Myocyte (in vitro differentiated cells): ENCODE measurements at places on chromosomes 12 and 14. TPM values are rescaled to one million over a fixed set of nuclear protein-coding genes. Genes with fewer than 3 reads are reported as not detected.

DNA sequence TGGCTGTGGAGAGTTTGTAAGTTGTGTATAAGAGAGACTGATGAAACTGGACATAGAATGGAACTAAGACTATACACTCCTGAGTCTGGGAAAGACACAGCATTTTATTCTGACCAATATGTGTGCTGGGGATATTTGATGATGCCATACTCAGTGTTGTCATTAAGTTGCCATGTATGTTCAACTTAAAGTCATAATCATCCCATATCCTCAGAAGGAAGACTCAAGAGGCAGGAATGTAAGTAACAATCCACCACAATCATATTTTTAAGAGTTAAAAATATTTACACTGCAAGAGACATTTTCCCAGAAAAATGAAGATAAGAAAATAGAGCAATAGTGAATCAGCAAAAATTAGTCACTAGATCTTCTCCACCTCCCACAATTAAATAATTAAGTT lies 120.1 kb downstream of the MDGA2 start:
- DNase-seq: no peak

DNA sequence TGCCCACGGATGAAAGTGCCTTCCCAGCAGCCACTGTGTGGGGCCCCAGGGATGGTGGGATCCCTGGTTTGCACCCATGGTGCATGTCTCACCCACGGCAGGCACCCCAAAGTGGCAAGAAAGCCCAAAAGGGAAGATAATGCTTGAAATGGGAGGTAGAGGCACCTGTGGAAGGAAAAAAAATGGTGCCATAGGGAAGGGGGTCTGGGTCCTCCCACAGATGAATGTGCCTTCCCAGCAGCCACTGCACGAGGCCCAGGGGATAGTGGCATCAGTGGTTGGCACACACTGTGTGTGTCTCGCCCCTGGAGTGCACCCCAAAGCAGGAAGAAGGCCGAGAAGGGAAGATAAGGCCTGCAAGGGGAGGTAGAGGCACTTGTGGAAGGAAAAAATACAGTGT lies 264.2 kb downstream of the ALG10 start:
- DNase-seq: no peak

The RHOJ gene
- total RNA-seq: not detected in 2 replicates

The SLC10A1 gene
- total RNA-seq: not detected in 2 replicates

DNA sequence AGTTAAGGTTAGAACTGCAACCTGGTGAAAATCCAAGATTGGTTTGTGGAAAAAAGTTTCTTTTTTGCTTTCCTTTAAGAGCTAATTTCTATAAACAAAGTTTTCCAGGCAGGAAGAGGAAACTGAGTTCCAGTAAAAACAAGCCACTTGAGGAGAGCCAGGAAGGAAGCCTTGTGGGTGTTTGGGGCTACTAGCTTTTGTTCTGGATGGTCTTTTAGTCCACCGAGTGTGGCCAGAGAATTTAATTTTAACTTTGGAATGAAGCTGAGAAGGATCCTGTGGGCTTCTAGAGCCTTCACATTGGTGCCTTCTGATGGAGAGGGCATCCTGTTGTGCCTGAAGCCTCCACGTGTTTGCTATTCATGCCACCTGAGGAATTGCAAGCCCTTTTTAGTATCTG lies 327.9 kb downstream of the C12orf75 start:
- DNase-seq: no peak

The PLA2G1B gene
- total RNA-seq: not detected in 2 replicates

- DNase-seq: no peak
These were observed 35.1 kb downstream of the PELI2 start for GRCh38 chr14:56153267-56153666.

The KERA gene
- total RNA-seq: not detected in 2 replicates

DNA sequence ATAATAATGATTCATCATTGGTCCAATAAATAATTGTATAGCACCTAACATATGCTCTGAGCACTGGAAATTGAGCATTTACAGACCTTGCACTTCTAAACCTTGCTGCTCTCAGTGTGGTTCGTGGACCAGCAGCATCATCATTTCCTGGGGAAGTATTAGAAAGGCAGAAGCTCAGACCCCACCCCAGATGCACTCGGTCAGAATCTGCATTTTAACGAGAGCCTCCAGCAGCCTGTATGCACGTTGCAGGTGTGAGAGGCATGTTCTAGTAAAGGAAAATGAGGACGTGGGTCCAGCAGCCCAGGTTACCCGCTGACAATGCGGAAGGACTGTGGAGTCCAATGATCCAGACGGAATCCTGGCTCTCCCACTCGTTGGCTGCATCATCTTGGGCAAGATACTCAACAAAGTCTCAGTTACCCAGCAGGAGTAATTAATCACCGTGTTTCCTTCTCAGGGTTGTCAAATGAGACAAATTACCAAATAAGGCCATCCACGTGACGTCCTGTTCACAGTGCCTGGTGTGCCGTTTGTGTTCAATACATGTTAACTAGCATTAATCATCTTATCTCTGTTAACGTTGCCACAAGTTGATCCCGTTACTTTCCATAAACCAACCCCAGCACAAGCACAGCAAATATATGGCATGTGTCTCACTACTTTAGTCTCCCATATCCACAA lies 49.2 kb upstream of the CCND2 start:
- no peak for DNase-seq

GRCh38 chr12:96153131-96153725 lies 40.9 kb upstream of the ELK3 start:
- no peak for DNase-seq

- DNase-seq: no peak
These were observed 50.6 kb upstream of the GALNT9 start for GRCh38 chr12:132379996-132380395.

GRCh38 chr12:124507188-124508109 lies 60.0 kb downstream of the NCOR2 start:
- peak; percentile 73 for DNase-seq

The BTBD6 gene
- 117 and 167 TPM in 2 replicates for total RNA-seq

The RNASE2 gene
- total RNA-seq: not detected in 2 replicates

DNA sequence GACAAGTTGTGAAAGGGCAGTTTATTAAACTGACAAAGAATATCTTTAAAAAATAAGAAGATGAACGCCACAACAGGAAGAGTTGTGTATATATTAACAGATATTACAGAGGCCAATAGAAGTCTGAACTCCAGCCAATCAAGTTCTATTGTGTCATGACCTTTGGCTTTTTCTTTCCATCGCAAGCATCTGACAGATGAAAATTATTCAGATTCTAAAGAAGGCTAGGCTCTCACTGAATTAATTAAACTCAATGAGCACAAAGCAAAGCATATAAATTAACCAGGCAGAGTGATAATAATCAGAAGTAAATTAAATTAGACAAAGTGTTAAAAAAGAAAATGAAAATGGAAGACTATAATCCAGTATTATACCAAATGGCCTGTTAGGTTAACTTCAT lies 62.0 kb upstream of the PYGL start:
- DNase-seq: no peak

The KRT6A gene
- total RNA-seq: not detected in 2 replicates

- no peak for DNase-seq
These were observed 25.0 kb downstream of the SLC25A21 start for GRCh38 chr14:37147310-37147880.

GRCh38 chr14:86756521-86757190 lies 1226.7 kb downstream of the FLRT2 start:
- no peak for DNase-seq

DNA sequence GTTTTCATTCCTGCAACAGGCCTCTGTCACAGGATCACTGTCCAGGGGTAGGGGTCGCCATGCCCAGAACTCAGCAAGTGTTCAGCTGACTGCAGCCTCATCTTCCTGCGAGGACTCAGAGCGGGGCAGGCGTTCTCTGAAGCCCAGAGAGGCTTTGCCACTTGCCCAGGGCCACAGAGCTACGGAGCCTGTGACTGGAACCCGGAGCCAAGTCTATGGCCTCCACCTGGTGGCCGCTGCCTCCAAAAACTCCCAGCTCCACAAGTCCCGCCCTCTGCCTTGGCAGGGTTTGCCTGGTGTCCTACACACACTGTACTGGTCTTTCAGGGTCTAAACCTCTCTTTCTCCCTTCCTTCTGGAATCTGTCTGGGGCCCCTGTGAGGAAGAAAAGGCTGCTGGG lies 8.7 kb upstream of the PPP1R13B start:
- DNase-seq: no peak

DNA sequence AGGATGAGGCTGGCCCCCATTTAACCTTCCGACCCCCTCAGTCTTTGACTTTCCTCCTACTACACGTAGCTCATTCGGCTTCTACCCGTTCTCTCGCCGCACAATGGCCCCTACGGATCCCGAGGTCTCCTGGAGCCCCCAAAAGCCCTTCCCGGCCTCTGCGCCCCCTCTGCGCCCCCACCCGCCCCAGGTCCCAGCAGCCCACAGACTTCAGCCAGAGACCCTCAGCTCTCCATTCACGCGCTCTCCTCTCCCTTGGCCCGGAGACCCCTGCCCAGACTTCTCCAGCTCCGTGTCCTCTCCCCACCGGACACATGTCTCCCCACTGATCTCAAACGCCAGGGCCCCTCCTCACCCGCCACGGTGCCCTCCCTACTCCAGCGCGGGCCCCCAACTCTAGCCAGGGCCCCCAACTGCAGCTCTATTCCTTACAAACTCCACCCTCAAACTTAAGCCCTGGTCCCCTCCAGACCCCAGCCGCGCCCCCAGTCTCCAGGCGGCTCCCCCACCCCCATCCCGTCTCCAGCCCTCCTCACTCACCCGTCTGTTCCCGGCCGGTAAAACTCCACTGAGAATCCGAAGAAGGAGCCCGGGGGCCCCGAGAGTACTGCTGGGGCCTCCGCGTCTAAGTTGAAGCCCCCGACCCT lies 502 bp downstream of the ITGA5 start:
- no peak for DNase-seq

GRCh38 chr12:47311568-47311967 lies 231.8 kb upstream of the AMIGO2 start:
- no peak for DNase-seq

The RIC8B gene
- 7.6 and 8.7 TPM in 2 replicates for total RNA-seq

GRCh38 chr14:85191986-85192385 lies 338.0 kb upstream of the FLRT2 start:
- DNase-seq: no peak

The PAWR gene
- 6.6 and 6.7 TPM in 2 replicates for total RNA-seq

DNA sequence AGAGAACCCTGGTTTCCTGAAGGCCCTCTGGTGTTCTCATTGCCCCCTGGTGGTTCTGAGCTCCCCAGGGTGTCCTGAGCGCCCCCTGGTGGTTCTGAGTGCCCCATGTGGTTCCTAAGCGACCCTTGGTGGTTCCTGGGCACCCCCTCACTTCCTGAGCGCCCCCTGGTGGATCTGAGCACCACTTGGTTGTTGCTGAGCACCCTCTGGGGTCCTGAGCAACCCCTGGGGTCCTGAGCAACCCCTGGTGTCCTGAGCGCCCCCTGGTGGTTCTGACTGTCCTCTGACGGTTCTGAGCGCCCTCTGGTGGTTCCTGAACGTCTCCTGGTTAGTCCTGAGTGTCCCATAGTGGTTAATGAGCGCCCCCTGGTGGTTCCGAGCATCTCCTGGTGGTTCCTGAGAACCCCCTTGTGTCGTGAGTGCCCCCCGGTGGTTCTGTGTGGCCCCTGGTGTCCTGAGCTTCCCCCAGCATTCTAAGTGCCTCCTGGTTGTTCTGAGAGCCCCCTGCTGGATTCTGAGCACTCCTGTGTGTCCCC lies 568.3 kb downstream of the TMEM121 start:
- DNase-seq: no peak

GRCh38 chr12:65720136-65721130 lies 103.8 kb upstream of the HMGA2 start:
- peak; percentile 57 for DNase-seq

The KRT2 gene
- total RNA-seq: not detected in 2 replicates

DNA sequence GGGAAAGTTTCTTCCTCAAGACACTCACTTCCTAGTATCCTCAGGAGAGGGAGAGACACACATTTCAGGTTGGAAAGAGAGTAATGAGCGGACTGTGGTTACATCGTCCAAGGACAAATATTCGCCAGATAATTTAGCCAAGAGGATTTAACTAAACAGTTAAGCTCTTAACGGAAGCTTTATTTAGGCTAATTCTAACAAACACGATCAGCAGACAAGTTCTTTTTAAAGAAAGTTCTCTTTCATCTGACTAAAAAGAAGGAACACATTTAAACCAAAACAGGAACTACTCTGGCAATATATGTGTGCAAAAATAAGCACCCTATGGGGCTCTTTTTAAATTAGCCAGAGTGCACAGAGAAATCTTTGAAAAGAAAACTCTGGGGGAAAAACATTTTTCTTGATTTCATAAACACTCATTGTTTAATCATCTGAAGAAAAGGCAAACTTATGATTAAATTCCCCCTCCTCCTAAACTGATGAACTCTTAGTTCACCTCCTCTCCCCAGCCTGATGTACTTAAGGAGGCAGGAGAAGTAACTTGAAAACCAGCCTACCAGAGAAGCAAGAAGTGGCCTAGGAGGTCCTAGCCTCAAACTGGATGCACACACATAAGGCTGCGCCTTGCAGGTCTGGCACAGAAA lies 13.3 kb upstream of the BTG1 start:
- DNase-seq: no peak

GRCh38 chr12:86710109-86710508 lies 453.9 kb upstream of the MGAT4C start:
- no peak for DNase-seq

The DACT1 gene
- 9.7 and 30.4 TPM in 2 replicates for total RNA-seq

The CLEC9A gene
- not detected in 2 replicates for total RNA-seq

The MSI1 gene
- total RNA-seq: 0.35 TPM in 1 of 2 replicates, not detected in the other

DNA sequence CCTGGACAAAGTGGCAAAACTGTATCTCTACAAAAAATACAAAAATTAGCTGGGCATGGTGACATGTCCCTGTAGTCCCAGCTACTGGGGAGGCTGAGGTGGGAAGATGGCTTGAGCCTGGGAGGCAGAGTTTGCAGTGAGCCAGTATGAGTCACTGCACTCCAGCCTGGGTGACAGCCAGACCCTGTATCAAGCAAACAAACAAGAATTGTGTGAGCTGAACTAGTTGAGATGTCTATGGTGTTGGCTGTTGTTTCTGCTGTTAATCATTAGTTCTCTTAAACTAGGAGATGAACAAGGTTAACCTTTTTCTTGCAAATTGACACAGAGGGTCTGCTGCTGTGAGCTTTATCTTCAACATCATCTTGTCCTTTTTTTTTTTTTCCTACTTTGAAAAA lies 23.6 kb downstream of the RASSF3 start:
- peak; percentile 30 for DNase-seq
